Activated CD8-positive, alpha-beta memory T cell treated with anti-CD3 and anti-CD28 coated beads for 4 hours (primary cell): ENCODE measurements at places on chromosomes 1 and 21.

GRCh38 chr1:234111458-234112142 is 207.1 kb downstream of the SLC35F3 start:
- DNase-seq: no peak

- no peak for DNase-seq
These were observed 272.3 kb downstream of the ADGRL2 start for GRCh38 chr1:82073071-82073470.

GRCh38 chr1:211469938-211470529 is 21.9 kb downstream of the RD3 start:
- DNase-seq: no peak

DNA sequence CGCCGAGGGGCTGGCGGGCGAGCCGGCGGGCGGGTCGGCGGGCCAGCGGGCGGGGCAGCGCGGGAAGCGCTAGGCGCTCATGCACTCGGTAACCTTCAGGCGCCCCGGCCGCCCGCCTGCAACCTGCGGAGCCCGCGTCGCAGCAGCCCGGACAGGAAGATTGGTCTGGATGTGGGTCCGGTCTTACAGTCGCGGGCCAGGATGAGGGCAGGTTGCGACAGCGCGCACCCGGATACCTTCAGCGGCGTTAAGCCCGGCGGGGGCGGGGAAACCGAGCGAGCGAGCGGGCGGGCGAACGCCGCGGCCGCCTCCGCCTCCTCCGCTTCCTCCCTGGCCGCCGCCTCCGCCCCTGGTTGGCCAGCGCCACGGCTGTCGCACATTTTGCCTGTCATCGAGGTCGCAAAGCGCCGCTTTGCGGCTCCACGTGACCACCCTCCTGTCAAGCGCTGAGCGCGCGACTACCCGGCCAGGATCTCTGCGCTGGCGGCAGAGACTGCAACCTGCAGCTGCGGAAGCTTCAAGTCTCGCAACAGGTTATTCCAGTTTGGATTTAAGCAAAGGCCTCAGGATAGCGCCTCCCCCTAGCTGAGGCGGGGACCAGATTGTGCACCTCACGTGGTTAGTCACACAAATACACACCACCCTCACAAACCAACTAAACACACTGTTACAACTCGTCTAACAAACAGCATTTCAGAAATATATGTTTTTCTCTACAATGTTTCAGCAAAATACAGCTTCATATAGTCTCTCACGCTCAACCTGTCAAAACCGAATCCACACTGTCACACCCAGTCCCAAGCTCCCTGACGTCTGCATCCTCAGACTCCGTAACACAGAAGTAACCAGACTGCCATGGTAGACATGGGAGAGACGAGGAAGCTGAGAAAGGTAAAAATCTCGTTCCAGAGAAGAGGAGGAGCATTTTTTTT is at the start of gene FAF1:
TSS of gene FAF1 (minus strand) at position 355 of the 932 bp plus-strand sequence. CDS start 456 bp downstream, outside the sequence.
- DNase-seq: peak; percentile 93

- DNase-seq: no peak
These were observed 2.1 kb downstream of the SLC66A1 start for GRCh38 chr1:19313961-19314882.

- peak; percentile 42 for DNase-seq
These were observed 51.4 kb downstream of the KIF21B start for GRCh38 chr1:200971955-200972711.

DNA sequence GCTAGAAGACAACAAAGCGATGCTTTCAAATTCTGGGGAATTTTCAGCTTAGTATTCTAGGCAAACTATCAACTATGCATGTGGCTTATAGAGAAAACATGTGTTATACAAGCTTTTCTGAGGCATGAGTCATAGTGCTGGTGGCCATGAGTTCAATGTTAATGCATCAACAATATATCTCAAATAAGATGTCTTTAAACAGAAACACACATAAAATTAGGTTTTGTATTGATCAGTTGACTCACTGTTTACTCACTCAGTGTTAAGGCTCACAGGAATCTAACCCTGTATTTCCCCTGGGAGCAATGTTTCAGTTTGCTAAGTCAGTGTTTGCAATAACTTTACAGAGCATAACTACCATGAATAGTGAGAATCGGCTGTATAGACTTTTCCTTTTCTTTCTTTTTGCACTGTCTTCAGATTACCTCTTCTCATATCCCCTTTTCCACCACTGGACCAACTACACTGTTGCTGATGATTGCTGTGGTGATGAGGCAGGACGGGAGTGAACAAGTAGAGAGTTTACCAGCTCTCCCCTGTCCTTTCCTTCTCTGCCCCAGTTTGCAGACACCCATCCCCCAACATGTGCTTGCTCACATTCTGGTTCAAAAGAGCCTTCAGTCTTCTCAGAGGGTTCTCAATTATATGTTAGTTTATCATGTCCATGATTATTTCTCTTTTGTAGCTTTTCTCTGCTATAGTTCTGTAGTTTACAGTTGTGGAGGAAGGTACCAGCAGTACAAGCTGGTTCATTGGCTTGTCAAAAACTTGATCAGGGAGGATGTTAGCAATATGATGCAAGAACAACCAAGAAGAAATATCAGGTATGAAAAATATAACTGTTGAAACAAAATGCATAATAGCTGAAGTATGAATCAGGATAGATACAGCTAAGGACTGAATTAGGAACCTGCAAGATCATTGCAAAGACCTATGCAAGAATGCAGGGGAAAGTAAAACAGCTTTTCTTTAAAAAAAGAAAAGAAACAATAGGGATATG is 23.9 kb downstream of the CD2 start:
- no peak for DNase-seq

DNA sequence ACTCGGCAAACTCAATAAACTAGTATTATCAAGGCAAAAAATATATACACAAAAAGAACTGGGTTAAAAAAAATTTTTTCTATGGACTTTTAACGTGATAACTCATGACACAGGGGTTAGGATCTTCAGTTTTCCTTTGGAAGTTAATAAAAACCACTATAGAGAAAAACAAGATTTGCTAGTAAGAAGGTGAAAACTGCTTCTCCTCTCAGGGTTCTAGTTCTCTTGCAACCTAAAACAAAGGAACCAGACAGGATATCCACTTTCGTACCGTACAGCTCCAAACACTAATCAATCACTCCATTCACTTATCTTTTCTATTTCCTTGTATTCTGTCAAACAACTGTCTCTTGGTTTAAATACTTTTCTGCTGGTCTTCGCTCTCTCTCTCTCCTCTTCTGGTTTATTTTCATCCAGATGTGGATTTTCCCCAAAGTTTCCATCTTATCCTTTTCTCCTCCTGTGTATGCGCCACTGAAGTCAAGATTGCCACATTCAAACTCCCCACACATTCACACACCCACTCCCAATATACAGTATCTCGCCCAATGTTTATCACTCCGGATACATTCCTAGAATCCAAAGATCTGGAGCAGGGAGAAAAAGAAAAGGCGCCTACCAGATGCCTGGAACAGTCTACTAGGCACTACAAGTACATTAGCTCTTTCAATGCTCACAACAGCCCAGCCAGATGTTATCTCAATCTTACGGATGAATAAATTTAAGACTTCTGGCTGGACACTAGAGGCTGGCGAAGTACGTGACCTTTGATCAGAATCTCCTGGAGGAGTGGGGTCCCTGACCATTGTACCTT is 775 bp upstream of the PRPF38B start:
- DNase-seq: no peak

DNA sequence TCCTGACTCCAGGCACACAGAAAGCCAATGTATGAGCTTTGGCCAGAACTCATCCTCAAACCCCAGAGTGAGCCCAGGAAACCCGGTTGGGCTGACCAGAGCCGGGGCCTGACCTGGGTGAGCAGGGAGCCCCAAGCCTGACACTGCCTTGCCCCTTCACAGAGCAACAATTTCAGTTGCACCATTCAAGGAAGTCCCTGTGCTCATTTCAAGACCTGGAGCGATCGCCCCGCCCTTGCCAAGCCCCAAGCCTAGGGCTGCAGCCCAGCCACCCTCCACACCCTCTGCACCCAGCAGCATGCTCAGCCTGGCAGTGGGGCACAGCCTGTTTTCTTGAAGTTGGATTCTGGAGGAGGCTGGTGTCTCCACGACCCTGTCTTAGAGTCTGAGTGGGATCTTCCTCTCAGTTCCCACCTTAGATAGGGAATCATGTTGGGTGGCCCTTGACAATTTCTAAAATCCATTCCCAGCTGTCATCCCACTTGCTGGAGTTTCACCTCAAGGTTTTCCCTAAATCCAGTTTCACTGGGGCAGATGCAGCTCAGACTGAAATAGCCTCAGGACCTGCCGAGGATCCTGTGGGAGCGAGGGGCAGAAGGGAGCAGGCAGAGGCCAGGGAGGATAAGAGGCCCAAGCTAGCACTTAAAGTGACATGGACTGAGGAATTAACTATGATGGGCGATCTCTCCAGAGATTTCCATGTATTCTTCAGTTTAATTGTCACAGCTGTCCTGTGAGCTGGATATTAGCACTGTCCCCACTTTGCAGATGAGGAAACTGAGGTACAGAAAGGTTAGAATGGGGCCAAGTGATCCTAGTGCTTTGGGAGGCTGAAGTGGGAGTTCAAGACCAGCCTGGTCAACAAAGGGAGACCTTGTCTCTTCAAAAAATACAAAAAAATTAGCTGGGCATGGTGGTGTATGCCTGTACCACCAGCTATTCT is 2.5 kb downstream of the NBL1 start:
- no peak for DNase-seq

GRCh38 chr1:202270871-202271326 is 70.8 kb downstream of the UBE2T start:
- DNase-seq: no peak

- peak; percentile 17 for DNase-seq
These were observed 25.3 kb downstream of the ADAM30 start for GRCh38 chr1:119870917-119871596.

DNA sequence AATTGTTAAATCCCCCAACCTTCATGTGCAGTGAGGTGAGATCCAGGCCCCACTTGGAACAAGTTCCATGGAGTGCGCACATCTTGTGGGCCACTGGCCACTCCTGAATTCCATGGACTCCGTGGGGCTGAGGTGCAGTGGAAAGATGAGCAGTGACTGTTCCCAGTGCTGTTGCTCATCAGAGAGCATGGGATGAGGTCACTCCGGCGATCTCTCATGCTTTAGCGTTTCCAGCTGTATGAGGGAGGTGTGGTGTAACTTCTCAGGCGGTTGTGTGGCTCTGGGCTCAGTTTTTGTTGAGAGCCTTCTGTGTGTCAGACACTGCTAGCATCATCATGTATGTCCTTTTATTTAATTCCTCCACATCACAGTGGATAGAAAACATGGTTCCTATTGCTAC is 96.2 kb downstream of the GALNT2 start:
- DNase-seq: no peak

GRCh38 chr1:233606813-233607212 is 7.1 kb upstream of the KCNK1 start:
- DNase-seq: no peak

GRCh38 chr1:244431166-244431565 is 20.5 kb downstream of the ADSS2 start:
- DNase-seq: no peak

DNA sequence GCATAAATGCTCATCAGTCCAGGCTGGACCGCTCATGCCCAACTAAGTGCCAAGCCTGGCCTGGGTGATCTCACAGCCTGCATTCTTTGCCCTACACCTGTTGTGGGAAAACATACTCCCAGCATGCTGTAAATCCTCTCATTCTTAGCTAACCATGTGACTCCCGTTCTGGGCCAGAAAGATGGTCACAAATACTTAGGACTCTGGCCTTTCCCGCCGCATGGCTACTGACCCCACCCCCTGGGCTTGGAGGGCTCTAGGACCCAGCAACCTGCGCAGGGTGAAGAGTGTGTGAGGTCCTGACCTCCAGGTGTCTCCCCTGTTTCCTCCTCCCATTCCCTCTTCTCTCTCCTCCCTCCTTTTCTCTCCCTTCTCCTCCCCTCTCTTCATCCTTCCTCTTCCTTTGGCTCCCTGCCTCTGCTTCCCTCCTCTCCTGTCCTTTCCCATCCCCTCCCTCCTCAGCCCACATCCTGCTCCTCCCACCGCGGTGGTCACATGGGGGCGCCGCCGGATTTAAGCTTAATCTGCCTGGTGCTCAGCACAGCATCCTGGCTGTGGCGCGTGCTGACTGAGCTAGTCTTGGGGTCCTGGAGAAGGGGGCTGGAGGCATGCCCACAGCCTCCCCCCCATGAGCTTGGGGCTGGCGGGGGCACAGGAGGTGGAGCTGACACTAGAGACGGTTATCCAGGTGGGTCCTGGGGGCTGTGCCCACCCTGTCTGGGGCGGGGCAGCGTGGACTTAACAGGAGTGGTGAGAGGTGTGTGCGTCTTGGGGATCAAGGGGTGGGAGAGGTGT is at the start of gene CROCC:
TSS of gene CROCC (plus strand) at position 541 of the 795 bp plus-strand sequence. CDS start at position 629, 88 bp downstream.
- no peak for DNase-seq

- no peak for DNase-seq
These were observed 311.8 kb downstream of the SMYD3 start for GRCh38 chr1:246195296-246195695.

- no peak for DNase-seq
These were observed 57.8 kb upstream of the KCNJ6 start for GRCh38 chr21:37974081-37974480.

DNA sequence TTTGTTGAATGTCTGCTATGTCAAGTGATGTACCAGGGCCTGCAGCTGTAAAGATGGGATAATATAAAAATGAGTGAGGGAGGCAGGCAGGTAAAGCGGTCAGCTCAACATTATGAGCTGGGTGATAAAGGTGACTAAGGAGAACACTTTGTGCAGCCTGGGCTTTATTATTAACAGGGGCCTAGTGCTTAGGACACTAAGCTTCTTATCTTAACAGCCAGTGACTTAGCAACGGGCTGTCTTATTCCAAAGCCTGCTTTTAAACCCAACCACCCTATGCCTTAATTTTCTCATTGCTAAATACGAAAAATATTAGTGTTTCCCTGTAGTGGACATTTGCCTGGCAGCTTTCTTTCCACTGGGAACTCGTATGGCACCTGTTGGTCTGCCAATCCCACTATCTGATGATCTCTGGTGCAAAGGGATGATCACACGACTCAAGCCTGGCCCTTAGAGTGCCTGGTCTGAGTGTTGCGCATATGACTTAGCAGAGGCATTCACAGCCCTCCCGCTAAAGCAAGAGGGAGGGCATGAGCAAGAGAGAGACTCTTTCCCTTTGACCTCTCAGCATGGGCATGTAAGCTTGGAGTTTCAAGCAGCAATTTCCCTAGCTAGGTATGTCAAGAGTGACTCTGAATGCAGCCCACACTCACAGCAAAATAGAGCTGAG is 98.6 kb upstream of the PAPPA2 start:
- no peak for DNase-seq

- DNase-seq: no peak
These were observed 7.1 kb downstream of the PTPN7 start for GRCh38 chr1:202153284-202153683.

GRCh38 chr1:8374812-8375211 is 56.9 kb downstream of the SLC45A1 start:
- DNase-seq: no peak

- DNase-seq: no peak
These were observed 490 bp downstream of the SERINC2 start for GRCh38 chr1:31413405-31414001.

GRCh38 chr21:46518983-46519583 is 60.4 kb downstream of the DIP2A start:
- no peak for DNase-seq

- no peak for DNase-seq
These were observed 92.0 kb upstream of the PRMT6 start for GRCh38 chr1:106964495-106964894.

DNA sequence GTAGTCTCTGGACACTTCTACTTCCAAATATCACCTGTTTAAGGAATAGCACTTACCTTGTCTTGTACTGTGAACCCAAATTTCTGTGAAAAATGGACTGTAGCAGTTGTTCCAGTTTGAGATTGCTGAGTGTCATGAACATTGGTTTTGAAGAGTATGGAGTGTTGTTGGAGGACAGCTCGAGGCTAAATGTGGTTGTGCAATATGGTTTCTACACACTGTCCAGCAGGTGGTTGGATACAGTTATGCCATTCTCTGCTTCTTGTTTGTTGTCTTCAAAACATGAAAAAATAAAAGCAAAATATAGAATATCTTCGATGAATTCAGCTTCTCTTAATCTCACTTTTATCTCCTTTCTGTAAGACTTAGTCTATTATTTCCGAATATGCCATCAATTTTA is 67.1 kb downstream of the DDR2 start:
- DNase-seq: no peak
